Testis (tissue), 5 donors: ENCODE measurements at places on chromosomes 5 and 9.

GRCh38 chr9:128987805-128988204 lies 40.3 kb downstream of the NUP188 start:
- DNase-seq, result no peak

DNA sequence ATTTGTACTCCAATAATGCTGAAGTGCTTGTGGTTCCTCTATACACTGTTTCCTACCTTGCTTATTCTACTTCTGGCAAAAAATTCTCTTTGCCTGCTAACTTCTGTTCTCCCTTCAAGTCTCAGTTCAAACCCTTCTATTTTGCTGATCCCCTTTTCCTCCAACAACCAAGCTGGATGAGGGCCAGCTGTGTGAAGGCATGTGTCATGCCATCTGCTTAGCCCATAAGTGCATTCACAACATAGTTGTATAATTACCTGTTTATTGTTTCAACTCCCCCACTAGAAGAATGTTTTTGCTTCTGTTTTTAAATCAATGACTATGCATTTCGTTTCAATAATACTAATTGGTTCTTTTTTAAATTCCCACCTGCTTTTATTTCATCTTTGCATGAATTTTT lies 1951.4 kb upstream of the WWC1 start:
- no peak for DNase-seq

GRCh38 chr5:33816791-33817190 lies 75.0 kb downstream of the ADAMTS12 start:
- DNase-seq, result no peak

- DNase-seq, result no peak
Observed at GRCh38 chr5:102971676-102972293, 148.2 kb downstream of the GIN1 start.

- no peak for DNase-seq
Observed at GRCh38 chr9:96171728-96172127, 130.2 kb downstream of the HSD17B3 start.

DNA sequence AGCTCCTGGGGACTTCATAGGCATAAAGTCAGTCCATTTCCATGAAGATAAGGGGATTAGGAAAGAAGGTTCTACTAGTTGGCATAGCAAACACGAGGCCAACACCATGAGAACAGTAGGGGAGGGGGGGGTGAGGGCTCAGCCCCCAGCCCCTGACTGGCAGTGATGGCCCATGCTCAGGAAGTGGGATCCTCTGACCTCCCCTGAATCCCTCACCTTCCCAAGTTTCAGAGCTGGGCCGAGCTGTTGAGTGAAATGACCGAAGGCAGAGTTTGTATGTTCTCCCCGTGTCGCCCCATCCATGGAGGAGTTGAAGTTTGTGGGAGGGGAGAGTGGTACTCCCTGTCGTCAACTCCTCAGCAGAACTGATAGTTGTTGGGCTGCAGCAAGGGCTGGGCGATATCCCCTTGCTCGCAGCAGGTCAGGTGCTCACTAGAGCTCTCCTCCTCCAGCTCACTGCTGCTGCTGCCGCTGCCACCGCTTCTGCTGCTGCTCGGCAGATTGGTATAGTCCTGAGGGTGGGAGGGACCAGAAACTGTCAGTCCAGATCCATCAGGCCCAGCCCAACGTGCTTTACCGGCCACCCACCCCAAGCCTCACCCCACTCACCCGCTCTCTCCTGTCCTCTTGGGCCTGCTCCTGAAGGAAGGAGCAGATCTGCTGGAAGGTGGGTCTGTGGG lies 32.5 kb downstream of the CSF1R start:
- no peak for DNase-seq

DNA sequence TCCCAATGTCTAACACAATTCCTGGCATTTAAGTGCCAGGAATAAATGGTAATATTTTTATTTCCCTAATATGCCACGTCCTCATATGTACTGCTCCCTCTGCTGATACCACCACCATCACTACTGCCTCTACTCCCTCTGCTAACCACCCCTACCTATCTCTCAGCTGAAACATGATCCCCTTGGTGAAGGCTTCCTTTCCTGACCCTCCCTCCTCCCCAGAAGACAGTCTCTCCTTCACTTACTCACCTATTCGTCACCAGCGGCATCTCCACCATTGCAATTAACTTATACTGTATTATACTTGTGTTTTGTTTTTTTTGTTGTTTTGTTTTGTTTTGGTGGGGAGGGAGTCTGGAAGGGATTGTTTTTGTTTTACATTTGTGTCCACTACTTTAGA lies 4.8 kb downstream of the DENND1A start:
- no peak for DNase-seq

DNA sequence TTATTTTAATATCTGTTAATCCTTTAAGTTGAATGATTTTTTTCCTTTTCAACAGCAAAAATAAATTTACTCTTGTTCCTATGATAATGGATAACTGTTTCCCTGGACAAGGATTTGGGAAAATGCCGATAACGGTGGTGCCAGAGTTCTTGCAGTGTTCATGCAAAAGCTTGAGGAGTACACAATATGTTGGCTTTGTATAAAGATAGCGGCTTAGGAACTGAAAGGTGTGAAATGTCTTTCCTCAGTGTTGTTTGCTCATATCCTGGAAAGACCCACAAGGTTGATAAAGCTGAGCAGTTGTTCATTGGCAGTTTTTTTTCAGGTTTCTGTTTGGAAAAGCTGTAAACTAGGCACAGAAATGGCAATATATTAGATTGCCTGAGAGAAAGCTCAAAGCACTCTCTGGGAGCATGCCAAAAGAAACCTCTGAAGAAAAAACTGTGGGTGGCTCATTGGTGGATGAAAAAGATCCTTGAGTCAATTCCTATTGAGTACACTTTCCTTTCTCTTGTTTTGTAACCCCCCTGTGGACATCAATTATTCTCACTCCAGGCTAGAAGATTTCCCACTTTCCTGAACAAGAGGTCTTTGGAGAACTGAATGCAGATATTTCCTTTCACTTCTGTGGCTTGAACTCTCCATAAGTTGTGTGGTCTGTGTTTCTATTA lies 117.2 kb upstream of the RGMB start:
- no peak for DNase-seq

DNA sequence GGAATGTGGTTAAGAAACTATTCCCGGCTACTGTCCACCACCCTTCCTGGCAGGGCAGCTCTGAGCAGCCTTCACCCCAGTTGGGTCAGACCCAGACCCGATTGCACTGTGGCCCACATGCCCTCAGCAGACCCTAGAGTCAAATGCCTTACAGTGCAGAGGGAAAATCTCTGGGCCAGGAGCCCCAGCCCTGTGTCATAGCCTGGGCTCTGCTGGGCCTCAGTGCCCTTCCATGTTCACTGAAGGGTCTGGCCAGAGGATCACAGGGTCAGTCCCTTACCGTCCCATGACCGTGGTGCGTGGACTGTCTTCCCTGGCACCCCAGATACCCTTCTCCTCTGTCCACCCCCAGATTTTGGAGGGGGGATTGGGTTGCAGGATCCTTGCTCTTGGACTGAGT lies 73.5 kb upstream of the COL5A1 start:
- DNase-seq, result peak; percentile 4

DNA sequence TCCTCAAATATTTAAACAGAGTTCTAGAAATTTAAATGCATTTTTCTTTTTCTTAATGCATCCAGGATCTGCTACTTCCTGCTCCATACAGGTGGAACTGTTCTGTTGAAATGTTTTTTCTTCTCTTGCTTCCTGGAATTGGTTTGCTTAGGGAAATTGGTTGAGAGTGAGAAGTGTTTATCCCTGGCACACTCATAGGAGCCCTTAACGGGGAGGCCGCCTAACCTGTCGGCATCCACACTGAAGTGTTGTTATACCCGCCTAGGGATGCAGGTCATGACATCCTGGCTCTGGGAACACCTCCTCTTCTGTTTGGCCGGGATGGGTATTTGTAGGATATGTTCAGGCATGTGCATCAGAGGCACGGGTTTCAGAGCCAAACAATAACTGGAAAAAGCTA lies 239.7 kb downstream of the GADD45G start:
- DNase-seq, result no peak
